ENCODE measurements at places on chromosomes 6 and 20. TPM values are rescaled to one million over a fixed set of nuclear protein-coding genes. Genes with fewer than 3 reads are reported as not detected.

GRCh38 chr6:15365273-15365687 lies 119.4 kb downstream of the JARID2 start:
- peak; percentile 79 for DNase-seq

- DNase-seq, result no peak
Observed at GRCh38 chr6:89508755-89509563, 76.0 kb downstream of the ANKRD6 start.

Gene CAGE1
- total RNA-seq, result not detected

DNA sequence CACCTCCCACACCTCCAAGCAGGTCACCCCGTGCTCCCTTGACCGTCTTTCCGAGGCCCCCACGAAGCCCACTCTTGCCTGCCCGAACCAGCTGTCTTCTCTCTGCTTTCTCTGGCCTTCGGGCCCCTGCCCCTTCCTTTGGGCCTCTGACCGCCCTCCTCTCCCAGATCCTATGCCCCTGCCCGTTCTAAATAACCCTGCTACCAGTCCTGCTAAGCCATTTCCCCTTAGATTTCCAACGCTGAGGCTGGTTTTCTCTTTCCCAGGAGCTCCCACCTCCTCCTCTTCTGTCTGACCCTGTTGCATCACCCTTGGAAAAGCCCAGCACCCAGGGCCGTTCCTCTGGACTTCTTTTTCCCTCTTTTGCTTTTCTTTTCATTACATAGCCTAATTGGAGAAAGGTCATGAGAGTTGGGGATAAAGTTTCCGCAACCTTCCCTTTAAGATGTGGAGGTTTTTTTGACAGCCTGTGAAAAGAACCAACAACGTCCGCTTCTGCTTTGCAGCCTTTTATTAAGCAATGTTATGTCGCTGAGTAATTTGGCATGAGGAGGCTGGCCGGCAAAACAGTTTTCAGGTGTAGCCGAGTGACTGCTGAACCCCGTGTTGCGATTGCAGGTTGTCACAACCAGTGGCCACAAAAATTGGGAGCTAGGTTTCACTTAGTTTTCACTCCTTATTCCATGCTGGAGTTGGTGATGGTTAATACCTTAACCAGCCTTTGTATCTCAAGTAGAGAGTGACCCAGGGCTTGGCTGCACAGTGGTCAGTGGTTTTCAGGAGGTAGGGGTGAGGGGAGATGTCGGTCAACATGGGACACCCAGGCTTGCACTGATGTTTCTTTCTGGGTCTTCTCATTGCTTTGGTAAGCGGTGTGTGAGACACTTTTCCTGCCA lies 970 bp downstream of the BLTP3A start:
- DNase-seq, result no peak

DNA sequence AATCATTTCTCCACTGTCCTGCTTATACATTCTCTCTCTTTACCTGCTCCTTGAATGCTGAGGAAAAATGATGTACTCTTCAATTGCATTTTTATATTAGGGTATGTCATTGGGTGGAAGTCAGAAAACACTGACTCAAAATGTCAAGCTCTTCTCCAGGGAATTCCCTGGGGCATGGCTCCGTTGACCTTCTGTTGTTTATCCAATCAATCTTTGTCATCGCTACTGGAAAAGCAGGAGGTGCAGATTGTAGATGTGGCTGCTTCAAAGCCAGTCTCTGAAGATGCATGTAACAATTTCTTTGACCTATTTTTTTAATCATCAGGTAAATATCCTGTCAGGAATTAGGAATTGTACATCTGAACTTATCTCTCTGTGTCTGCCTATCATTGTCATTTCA lies 63.9 kb upstream of the TENT5A start:
- DNase-seq, result no peak

- DNase-seq, result no peak
Observed at GRCh38 chr6:37806213-37806612, 13.3 kb upstream of the ZFAND3 start.

DNA sequence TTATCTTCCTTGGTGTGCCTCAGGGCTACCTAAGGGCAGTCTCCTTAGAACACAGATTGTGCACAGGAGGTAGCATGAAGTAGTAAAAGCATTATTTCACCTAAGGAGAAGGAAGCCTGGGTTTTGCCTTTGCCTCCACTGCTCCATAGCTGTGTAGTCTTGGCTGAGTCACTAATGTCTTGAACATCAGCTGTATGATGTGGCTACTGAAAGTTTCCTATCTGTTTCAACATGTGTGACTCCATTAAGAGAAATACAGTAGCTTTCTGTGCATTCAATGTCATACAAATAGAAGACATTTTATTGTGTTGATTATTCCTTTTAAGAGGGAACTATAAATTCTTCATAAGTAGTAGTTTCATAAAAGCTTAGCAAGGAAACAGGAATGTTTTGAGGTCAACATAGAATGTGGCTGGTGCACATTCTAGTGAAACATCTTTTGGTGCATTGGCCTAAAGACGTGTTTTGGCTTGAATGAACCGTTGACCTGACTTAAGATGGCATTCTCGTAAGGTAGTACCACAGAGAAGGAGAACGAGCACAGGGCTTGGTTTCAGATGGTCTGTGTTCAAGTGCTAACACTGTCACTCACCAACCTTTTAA lies 70.6 kb downstream of the CTNNBL1 start:
- DNase-seq, result no peak

DNA sequence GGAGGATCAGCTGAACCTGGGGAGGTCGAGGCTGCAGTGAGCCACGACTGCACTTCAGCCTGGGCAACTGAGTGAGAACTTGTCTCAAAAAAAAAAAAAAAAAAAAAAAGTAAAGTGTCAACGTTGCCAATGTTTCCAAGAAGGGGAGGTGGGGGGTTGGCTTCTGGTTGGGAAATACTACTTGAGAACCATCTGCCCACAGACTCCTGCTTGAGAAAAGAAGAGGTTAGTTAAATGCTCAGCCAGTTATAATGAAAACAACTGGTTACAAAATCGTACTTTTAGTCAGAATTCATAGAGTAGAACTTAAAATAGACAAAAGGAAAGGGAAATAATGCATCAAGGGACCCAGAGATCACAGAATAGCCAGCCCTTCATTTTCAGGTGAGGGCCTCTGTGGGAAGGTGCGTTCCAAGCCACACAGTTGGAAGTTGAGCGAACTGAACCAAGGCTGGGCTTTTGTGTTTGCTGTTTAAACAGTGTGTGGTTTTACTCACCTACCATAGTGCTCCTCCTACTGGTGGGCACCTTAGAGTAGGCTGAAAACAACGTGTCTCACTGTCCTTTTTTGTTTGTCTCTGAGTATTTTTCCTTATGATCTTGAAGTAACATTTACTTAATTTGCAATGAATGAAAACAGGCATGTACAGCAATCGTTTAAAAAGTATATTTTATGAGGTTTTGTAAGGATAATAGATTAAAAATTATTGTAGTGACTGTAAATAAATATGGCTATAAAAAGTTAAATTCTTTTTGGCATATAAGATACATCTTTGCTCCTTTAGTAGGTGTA lies 200.7 kb downstream of the BCAS1 start:
- DNase-seq, result no peak

Gene SLC24A3
- 34.9 TPM for total RNA-seq

Gene ZBTB12
- total RNA-seq, result 3.4 TPM

Gene EPHA7
- total RNA-seq, result 2.4 TPM

DNA sequence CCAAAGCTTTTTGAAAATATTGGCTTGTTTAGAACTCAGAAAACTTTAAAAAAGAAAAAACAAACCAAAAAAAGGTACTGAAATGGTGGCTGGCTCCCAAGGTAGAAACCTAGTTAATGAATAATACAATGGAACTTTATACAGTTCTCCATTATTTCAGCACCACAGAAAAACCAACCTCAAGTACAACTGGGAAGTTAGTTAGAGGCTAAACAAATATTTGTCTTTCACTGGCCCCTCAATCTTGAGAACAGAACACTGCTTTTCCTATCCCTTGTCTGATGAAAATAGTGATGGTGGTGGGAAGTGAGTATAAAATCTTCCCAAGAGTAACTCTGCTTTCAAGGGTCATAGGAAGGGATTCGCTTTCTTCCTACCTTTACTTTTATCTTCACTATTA lies 126.5 kb downstream of the REV3L start:
- DNase-seq, result no peak

Gene SCRT2
- total RNA-seq, result not detected

- no peak for DNase-seq
Observed at GRCh38 chr6:111818539-111819226, 54.6 kb downstream of the FYN start.

Gene B3GALT4
- 21.6 TPM for total RNA-seq

- peak; percentile 6 for DNase-seq
Observed at GRCh38 chr6:134317471-134318131, at the start of gene SGK1. TSS of gene SGK1 (minus strand) at chr6:134318112. CDS start at chr6:134317460, 652 bp downstream.

Gene NNAT
- 0.32 TPM for total RNA-seq

DNA sequence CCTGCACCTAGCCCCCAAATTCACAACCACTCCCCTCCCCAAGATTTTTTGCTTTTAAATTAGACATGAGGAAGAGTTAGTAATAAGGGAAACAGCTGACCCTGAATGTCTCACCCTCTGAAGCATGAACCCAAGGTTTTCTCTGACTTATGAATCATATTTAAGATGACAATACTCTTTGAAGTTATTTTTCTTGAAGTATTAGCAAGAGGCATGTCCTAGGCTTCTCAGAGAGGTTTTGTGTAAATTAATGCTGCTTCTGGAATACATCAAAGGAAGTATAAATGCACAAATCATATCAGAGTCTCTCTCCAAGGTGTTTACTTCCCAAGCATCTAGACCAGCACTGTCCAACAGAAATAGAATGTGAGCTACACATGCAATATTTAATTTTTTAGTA lies 408.1 kb upstream of the MARCKS start:
- no peak for DNase-seq

GRCh38 chr20:38651562-38651961 lies 50.0 kb downstream of the ARHGAP40 start:
- no peak for DNase-seq

- DNase-seq, result no peak
Observed at GRCh38 chr6:108365478-108365877, 70.6 kb downstream of the AFG1L start.

- DNase-seq, result no peak
Observed at GRCh38 chr6:156525541-156525940, 251.6 kb upstream of the ARID1B start.

DNA sequence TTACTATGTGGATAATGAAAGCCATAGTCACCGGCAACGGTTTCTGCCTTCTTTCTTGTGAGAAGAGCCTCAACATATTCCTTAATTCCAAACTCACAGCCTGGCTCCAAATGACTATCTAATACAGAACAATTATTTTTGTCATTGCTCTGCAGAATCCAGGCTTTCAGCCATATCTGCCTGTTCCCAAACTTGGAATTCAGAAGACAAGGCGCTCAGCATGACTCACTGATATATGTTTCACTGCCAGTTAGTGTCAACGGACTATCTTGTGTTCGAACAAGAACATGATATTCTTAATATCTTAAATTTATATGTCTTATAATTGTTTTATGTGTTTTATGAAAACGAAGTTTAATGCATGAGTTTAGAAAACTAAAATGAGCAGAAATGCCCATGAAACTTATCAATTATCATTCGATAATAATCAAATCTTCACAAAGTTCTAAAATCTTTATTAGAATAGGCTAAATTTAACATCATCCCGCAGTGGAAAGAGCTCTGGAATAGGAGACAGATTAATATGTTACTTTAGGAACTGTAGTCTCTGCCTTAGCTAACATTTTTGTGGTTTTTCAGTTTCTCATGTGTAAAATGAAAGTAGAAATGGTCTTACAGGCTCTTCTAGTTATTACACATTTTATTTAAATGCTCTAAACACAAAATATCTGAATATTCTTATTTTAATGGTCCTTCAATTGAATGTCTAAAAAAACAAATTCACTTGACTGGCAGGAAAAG lies 669.3 kb upstream of the GJE1 start:
- DNase-seq, result no peak

Gene EPPIN
- not detected for total RNA-seq

DNA sequence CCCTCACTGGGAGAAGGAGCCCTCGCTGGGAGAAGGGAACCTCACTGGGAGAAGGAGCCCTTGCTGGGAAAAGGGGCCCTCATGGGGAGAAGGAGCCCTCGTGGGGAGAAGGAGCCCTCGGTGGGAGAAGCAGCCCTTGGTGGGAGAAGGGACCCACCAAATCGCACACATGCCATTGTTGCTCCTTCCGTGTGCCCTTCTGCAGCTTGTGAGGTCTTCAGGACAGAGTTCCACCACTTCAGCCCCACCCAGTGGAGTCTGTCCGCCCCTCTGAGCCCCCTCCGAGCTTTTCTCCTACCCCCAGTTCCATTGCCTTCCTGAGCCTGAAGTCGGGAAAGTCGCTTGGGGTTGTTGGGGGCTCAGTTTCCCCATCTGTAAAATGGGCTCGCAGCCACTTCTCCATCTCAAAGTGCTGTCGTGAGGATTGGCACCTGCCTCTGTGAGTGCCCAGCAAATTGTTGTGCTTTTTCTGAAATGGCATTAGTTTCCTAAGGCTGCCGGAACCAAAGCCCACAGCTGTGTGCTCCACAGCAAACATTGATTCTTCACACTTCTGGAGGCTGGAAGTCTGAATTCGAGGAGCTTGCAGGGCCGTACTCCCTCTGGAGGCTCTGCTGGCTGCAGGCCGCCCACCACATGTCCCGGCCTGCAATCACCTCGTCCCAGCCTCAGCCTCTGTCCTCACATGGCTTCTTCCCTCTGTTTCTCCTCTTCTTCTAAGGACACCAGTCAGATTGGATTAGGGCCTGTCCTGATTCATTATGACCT lies 124.7 kb upstream of the PMEPA1 start:
- no peak for DNase-seq

GRCh38 chr6:90967471-90967870 lies 380.6 kb upstream of the MAP3K7 start:
- DNase-seq, result no peak

- no peak for DNase-seq
Observed at GRCh38 chr6:115863211-115863610, 197.5 kb downstream of the FRK start.

DNA sequence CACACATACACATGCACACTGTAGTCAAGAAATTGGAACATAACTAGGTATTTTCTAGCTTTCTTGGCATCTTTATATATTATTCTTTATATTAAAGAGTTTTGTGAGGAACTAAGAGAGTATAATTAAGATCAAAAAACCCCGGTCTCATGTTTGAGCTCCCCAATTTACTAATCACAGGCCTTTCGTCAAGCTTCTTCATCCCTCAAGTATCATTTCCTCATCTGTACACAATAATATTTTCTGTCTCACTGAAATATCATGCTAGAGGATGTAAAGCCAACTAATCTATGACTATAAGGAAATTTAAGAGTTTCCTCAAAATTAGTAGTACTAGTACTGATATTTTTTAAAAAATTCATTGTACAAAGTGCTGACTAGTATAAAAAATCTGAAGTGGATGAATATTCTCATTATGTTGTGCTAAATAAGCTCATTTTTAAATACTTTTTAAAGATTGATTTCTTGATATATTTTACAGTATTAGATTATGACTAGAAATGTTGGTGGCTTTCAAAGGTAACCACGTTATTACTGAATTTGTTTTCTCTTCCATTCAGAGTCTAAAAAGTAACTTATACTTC lies 28.0 kb downstream of the PEX3 start:
- no peak for DNase-seq

GRCh38 chr6:100487638-100488037 lies 22.9 kb upstream of the SIM1 start:
- DNase-seq, result no peak

- DNase-seq, result no peak
Observed at GRCh38 chr20:4710106-4710475, 11.6 kb upstream of the PRND start.

Measured in mucosa of descending colon (tissue), 3 donors.